ENCODE measurements at places on chromosomes 2 and 18.
A peak's percentile ranks its signal among the peaks of the same experiment; 100 is the strongest.

DNA sequence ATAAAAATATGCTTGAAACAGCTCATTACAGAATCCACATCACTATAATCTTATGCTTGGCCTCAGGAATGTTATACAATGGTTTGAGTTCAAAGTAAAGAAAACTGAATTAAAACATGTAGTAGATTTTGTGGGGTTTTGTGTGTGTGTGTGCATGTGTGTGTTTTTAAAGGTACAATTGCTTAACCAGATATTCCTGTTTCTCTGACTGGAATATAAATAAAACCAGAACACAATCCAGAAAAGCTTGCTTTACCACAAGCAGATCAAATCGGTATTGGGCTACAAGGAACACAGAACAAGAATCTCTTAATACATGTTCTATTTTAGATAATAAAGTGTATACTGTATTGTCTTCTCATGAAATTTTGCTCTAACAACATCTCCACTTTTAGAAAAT is 110.0 kb downstream of the TMEM247 start:
- no peak for DNase-seq

DNA sequence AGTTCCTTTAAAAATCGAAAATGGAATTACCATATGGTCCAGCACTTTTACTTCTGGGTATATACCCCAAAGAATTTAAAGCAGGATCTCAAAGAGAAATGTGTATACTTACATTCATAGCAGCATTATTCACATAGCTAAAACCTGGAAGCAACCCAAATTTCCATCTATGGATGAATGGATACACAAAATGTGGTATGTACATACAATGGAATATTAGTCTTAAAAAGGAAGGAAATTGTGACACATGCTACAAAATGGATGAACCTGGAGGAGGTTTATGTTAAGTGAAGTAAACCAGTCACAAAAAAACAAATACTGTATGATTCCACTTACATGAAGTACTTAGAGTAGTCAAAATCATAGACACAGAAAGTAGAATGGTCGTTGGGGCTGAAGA is 147.9 kb upstream of the LTBP1 start:
- DNase-seq = peak; percentile 8

- no peak for DNase-seq
These were observed 123.2 kb downstream of the SMAD7 start for GRCh38 chr18:48827291-48828193.

DNA sequence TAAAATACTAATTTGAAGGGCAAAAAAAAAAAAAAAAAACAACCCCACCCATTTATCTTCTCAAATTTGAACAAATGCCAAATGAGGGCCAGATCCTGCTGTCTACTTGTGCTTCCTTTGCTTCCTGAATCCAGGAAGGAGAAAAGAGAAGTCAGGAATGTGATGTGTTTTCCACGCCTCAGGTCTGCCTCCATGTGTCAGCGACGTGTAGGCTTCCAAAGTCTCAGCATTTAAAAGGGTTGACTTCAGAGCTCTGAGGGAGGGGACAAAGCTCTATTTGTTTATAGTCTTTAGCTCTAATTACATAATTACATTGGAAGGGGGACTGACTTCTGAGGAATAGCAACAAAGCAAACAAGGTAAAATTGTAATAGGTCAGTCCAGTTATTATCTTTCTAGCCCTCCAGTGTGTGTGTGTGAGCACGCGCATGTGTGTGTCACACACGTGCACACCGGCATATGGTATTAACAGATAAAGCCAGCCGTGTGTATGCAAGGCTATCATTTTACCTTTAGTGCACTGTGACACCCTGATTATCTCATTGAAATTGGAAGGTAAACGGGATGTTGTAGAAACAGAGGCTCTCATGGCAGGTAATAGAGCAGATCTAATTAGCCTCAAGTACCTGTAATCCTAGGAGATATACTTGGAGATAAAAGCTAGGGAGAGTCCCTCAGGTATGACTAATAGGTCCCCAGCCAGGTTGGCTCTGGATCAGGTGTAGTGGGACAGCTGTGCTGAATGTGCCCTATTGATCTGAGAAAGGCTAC is 911.4 kb upstream of the ZEB2 start:
- DNase-seq = no peak

GRCh38 chr2:11750422-11750821 is 4.0 kb downstream of the LPIN1 start:
- peak; percentile 25 for DNase-seq

GRCh38 chr2:98280376-98281102 is 65.7 kb upstream of the CNGA3 start:
- no peak for DNase-seq

GRCh38 chr2:7037340-7038333 is 120.4 kb downstream of the RNF144A start:
- peak; percentile 57 for DNase-seq

- DNase-seq = no peak
These were observed 66.1 kb downstream of the DDX1 start for GRCh38 chr2:15657759-15658158.

DNA sequence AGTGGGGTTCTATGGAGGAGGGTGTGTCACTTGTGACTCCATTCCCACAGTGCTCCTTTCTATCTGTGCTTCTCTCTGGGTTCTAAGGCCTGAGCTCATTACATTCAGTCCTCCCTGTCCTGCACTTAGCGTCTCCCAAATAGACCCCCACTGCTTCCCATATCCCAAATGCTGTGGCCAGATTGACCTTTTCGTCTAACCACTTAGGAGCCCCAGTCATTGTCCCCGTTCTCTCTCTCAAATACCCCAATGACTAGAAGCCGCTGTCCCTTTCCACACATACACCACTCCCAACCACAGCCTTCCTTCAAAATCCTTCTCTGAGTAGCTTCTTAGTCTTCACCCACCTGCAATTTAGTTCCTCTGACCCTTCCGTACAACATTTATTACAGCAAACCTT is 146.5 kb downstream of the TRIM43 start:
- DNase-seq = no peak

DNA sequence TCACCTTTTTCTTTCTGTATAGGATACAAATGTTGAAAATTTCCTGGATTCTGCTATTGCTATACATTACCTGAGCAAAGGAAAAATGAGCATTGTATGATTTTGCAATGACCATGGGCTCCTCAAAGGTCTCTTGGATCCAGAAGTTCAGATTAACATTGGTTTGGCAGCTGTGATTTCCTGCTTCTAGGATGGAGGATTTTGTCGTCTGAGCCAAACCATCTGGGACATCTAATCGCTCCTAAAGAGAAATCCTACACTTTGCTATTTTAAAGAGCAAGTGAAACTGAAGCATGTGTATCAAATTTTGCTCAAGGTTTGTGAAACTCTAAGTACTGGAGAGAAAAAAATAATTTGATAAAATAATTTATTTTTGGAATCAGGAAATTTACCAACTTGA is 115.1 kb upstream of the ST6GAL2 start:
- DNase-seq = no peak

GRCh38 chr2:73575261-73575660 is 67.0 kb downstream of the NAT8 start:
- no peak for DNase-seq

DNA sequence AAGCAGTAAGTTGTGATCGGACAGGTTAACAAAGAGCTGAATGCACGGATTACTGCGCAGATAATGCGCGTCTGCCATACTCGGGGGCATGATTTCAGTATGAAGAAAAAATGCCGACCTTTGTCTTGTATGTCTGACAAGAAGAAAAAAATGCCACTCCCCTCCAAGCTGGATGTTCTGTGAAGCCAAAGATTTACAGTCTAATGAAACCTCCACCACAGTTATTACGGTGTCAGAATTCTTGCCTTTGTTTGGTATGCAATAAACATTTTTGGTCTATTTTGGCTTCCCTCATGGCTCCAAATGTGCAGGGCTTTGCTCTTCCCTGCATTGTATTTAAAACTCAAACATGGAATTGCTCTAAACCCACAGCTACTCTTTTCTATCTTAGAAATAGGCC is 72.2 kb upstream of the THUMPD2 start:
- DNase-seq = no peak

- peak; percentile 86 for DNase-seq
These were observed 2.5 kb upstream of the SH3RF3 start for GRCh38 chr2:109126501-109126860.

DNA sequence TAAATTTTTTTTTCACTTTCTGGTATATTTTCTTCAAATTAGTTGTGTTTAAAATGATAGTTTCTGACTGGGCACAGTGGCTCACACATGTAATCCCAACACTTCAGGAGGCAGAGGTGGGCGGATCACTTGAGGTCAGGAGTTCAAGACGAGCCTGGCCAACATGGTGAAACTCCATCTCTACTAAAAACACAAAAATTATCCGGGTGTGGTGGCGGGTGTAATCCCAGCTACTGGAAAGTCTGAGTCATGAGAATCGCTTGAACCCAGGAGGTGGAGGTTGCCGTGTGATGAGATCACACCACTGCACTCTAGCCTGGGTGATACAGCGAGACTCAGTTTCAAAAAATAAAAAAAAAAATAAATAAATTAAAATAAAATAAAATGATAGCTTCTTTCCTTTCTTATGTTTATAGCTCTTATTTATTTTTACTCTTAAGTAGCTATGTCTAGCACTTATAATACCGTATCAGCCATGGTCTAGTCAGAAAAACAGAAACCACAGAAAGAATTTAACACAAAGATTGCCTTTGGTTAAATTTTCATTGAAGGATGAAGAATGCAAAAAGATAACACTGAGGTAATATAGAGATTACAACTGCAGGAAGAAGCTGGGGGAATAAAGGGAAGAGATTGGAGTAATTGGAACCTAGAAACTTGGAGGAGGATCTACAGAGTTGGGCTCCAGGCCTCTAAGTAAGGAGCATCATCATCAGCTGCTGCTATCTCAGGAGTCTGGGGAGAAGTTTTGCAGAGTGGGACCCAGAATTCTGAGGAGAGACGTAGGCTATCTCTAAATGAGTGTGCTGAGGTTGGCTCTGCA is 54.7 kb upstream of the MBOAT2 start:
- peak; percentile 86 for DNase-seq

- DNase-seq = peak; percentile 35
These were observed 19.6 kb downstream of the USP39 start for GRCh38 chr2:85635636-85636035.

GRCh38 chr2:72204156-72204785 is 56.6 kb upstream of the CYP26B1 start:
- no peak for DNase-seq
